ENCODE measurements at places on chromosomes 1 and 21. TPM values are rescaled to one million over a fixed set of nuclear protein-coding genes. Genes with fewer than 3 reads are reported as not detected.

Gene PDPN
- polyA plus RNA-seq = not detected

DNA sequence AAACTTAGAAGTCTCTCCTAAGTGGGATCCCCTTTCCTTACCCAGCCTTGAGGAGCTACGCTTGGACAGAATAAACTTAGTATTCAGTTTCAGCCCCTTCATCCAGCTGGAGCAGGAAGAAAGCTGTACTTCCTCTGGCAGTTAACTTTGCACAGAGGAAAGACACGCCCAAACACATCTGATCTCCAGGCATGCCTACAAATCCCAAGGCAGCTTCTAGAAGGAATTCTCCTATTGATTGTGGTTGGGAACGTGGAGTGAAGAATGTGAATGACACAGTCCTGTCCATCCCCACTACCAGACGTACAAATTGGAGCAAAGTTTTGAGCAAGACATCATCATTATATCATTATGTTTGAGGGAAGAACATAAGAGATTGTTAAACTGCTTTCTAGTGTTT lies 6.6 kb upstream of the AK4 start:
- no peak overlapping the region for H3K27ac ChIP-seq
- no peaks in the 10 kb centered on the region for H3K4me1 ChIP-seq
- H3K4me3 ChIP-seq = no peak overlapping the region
- no peaks in the 10 kb centered on the region for H3K36me3 ChIP-seq

DNA sequence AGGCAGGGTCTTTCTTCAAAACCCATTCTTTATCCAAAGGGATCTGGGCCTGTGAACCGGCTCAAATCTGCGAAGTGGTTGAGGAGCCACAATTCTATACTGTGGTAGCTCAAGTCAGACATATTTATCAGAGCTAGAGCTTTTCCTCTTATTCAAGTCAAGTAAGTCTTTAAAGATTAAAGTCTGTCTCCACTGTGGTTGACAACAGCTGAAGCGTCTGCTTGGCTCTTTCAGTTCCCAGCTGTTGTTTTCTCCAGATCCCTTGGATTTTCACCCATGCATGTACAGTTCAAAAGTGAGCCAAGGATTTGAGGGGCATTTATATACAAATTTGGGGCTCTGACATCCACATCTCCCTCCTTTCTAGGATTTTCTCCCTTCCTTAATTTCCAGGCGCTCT lies 66.9 kb downstream of the C1orf185 start:
- H3K27me3 ChIP-seq = no peaks in the 10 kb centered on the region
- H3K4me1 ChIP-seq = no peaks in the 10 kb centered on the region
- no peak overlapping the region for H3K4me3 ChIP-seq
- H3K27ac ChIP-seq = no peak overlapping the region
- H3K36me3 ChIP-seq = no peaks in the 10 kb centered on the region

Gene ERO1B
- 2.9 TPM for polyA plus RNA-seq

GRCh38 chr1:42734201-42735035 lies 5.6 kb downstream of the CLDN19 start:
- no peaks in the 10 kb centered on the region for H3K36me3 ChIP-seq
- no peak for DNase-seq
- H3K27ac ChIP-seq = no peak overlapping the region
- H3K4me1 ChIP-seq = peaks cover 3% of the 10 kb centered on the region
- no peaks in the 10 kb centered on the region for H3K27me3 ChIP-seq

GRCh38 chr1:205088341-205088740 lies 4.1 kb upstream of the TMEM81 start:
- H3K4me1 ChIP-seq = no peaks in the 10 kb centered on the region
- H3K4me3 ChIP-seq = no peak overlapping the region
- peaks cover 38% of the 10 kb centered on the region for H3K36me3 ChIP-seq

GRCh38 chr1:198775606-198776005 lies 136.8 kb downstream of the PTPRC start:
- no peaks in the 10 kb centered on the region for H3K36me3 ChIP-seq
- no peak overlapping the region for H3K27ac ChIP-seq
- DNase-seq = no peak
- no peaks in the 10 kb centered on the region for H3K4me1 ChIP-seq
- no peaks in the 10 kb centered on the region for H3K27me3 ChIP-seq

GRCh38 chr21:17679002-17679600 lies 66.4 kb upstream of the BTG3 start:
- H3K4me1 ChIP-seq = no peaks in the 10 kb centered on the region
- H3K27me3 ChIP-seq = no peaks in the 10 kb centered on the region
- H3K36me3 ChIP-seq = no peaks in the 10 kb centered on the region
- no peak overlapping the region for H3K27ac ChIP-seq
- H3K4me3 ChIP-seq = no peak overlapping the region

- no peaks in the 10 kb centered on the region for H3K36me3 ChIP-seq
- H3K4me1 ChIP-seq = peaks cover 38% of the 10 kb centered on the region
- no peaks in the 10 kb centered on the region for H3K27me3 ChIP-seq
- peak overlapping the region; percentile 71 for H3K4me3 ChIP-seq
- DNase-seq = no peak
Observed at GRCh38 chr1:53945183-53945432, 391 bp downstream of the IFT25 start.
